ENCODE measurements at places on chromosomes 13 and 19.

DNA sequence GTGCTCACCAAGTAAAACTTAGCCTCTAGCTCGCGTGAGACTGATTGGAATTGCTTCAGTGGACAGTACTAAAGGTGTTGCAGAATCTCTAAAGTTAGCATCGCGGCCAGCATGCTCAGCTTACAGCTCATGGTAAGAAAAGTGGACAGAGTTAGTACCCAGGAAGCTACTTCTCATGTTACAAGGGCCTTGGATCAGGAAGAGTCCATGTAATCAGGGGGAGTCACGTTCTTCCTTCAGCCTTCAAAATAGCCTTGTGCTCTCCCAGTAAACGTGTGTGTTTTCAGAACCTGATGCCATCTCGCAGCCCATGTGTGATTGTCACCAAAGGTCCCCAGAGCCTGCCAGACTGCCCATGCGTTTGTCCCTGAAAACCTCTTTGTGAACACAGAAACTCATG lies 195.8 kb upstream of the RNF113B start:
- no peak for DNase-seq

DNA sequence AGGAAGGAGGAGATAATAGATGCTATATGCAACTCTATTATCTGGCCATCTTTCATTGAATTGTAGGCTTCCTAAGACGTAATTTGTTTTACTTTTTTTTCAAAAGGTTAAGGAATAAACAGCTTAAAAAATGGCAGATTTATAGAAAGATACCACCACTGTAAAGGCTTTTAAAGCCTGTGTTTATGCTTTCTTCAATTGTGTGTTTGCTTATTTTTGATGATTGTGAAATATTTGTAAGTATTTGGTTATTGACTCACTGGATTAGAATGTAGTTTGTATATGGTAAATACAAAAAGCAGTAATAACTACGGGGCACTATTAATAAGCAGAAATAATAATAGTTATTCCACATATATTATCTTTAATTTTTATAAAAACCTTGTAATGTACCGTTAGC lies 437.9 kb downstream of the KLF5 start:
- DNase-seq: no peak

GRCh38 chr13:84025824-84026223 lies 143.6 kb upstream of the SLITRK1 start:
- no peak for DNase-seq

DNA sequence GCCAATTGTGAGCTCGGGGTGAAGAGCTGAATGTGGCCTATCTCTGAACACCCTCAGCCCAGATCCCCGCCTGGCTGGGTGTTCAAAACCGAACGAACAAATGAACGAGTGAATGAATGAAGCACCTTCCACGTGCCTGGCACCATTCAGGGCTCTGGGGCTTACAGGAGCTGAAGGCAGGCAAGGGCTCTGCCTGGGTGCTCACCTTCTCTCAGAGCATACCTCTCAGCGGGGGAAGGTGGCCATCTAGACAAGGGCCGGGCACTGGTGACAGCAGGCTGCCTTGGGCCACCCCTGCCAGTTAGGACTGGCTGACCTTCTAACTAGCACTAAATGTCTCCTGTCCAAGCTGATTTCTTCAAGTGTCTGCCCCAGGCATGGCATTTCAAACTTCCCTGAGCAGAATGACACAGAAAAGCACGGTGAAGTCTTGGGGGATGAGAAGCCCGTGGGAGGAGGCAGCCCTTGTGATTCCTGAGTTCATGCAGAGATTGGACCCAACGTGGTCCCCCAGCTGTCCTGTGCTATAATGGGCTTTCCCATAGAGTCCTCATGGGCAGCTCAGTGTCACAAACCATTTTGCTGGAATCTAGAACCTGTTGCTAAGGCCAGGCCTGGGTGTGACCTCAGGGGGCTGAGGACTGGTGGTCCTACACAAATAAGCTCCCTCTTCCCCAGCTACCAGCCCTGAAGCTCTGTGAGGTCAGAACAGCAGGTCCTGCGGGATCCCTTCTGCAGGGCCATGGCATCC lies 27.9 kb upstream of the VSTM2B start:
- peak; percentile 47 for DNase-seq

GRCh38 chr13:111506621-111507020 lies 186.2 kb downstream of the TEX29 start:
- DNase-seq: no peak
